ENCODE measurements at places on chromosomes 7 and 10. TPM values are rescaled to one million over a fixed set of nuclear protein-coding genes. Genes with fewer than 3 reads are reported as not detected.

OPN4 gene
- total RNA-seq, result 0.04 TPM

NPVF gene
- total RNA-seq, result not detected

STEAP1 gene
- total RNA-seq, result 5.5 TPM

AZGP1 gene
- total RNA-seq, result 0.75 TPM

SKIDA1 gene
- 2.6 TPM for total RNA-seq

VWDE gene
- total RNA-seq, result 1.6 TPM

ARMC10 gene
- total RNA-seq, result 18.1 TPM

IL6 gene
- 0.44 TPM for total RNA-seq

ANKMY2 gene
- 31.9 TPM for total RNA-seq

CYP2C19 gene
- not detected for total RNA-seq

ACTR3C gene
- 1.9 TPM for total RNA-seq

ADCY1 gene
- total RNA-seq, result 7.1 TPM

SHH gene
- total RNA-seq, result under 0.01 TPM

ELN gene
- total RNA-seq, result 142 TPM

THSD7A gene
- 3.8 TPM for total RNA-seq

SUN1 gene
- total RNA-seq, result 151 TPM

CALHM3 gene
- total RNA-seq, result not detected

ABI1 gene
- total RNA-seq, result 46.0 TPM

MYH16 gene
- total RNA-seq, result not detected

ZNF735 gene
- not detected for total RNA-seq

EPO gene
- not detected for total RNA-seq

SPDYE17 gene
- not detected for total RNA-seq

ARMC3 gene
- total RNA-seq, result not detected

PRR15 gene
- 0.04 TPM for total RNA-seq

INA gene
- total RNA-seq, result 0.13 TPM

TFPI2 gene
- 3.9 TPM for total RNA-seq

OR2A7 gene
- 0.44 TPM for total RNA-seq

CALHM1 gene
- not detected for total RNA-seq

PNLIPRP1 gene
- total RNA-seq, result not detected

TLL2 gene
- 0.71 TPM for total RNA-seq

RADIL gene
- 3.0 TPM for total RNA-seq

CALU gene
- 212 TPM for total RNA-seq

PPP1R3C gene
- 166 TPM for total RNA-seq

GHRHR gene
- total RNA-seq, result 1.3 TPM

EGFR gene
- total RNA-seq, result 25.4 TPM

BTBD16 gene
- total RNA-seq, result 0.27 TPM

FAM131B gene
- total RNA-seq, result 1.4 TPM

CLCN1 gene
- total RNA-seq, result 1.1 TPM

ANKRD7 gene
- total RNA-seq, result 0.62 TPM

BMI1 gene
- 35.3 TPM for total RNA-seq

ACTL6B gene
- total RNA-seq, result not detected

PKD2L1 gene
- 0.04 TPM for total RNA-seq

MRPL32 gene
- 48.8 TPM for total RNA-seq

PTF1A gene
- not detected for total RNA-seq

NUTM2B gene
- 0.75 TPM for total RNA-seq

All from muscle of leg (tissue), 16 donors.